ENCODE measurements at places on chromosomes 3 and 15.

- H3K36me3 ChIP-seq = no peaks in the 10 kb centered on the region
- no peak overlapping the region for H3K4me3 ChIP-seq
- H3K27me3 ChIP-seq = no peaks in the 10 kb centered on the region
- DNase-seq = no peak
- peaks cover 48% of the 10 kb centered on the region for H3K4me1 ChIP-seq
These were observed 222.3 kb downstream of the ZMAT3 start for GRCh38 chr3:178849199-178849910.

GRCh38 chr15:51879555-51879954, 50.1 kb downstream of the TMOD3 start:
- no peak overlapping the region for H3K4me3 ChIP-seq
- H3K27me3 ChIP-seq = no peaks in the 10 kb centered on the region
- H3K36me3 ChIP-seq = peaks cover 9% of the 10 kb centered on the region

DNA sequence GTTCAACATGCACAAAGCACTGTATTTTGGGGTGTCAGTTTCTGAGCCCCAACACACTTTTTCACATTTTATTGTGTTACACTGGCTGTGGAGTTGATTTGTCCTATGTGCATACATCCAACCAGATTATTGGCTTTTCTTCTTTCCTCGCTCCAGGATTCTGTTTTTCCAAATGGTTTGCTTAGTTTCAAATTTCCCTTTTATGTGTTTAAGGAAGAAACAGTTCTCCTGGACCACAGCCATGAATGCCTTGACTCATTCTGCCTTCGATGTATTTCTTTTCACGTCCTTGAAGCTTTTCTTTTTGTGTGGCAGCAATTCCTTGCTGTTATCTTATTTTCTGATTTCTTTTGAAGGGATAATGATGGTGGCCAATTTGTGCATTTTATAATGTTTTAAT, 53.8 kb downstream of the CACNA2D3 start:
- no peak overlapping the region for H3K27ac ChIP-seq
- no peak overlapping the region for H3K4me3 ChIP-seq
- no peaks in the 10 kb centered on the region for H3K36me3 ChIP-seq
- H3K27me3 ChIP-seq = no peaks in the 10 kb centered on the region

DNA sequence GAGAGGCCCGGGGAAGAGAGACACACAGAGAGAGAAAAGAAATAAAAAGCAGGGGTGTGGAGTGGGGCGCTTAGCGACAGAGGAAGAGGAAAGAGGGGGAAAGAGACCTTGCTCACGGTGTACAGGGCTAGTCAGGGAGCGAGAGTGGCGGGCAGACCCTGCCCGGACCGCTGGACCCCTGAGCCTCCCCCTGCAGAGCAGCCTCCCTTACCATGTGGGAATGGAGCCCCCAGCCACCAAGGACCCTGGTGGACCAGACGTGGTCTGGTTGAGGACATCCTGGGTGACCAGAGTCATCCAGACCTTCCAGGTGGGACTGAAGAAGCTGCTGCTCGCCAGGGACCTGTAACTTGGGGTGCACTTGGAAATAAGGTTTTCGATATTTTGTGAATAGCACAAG, 129.6 kb downstream of the CHSY1 start:
- H3K27ac ChIP-seq = peak overlapping the region; percentile 63
- H3K4me1 ChIP-seq = peaks cover 57% of the 10 kb centered on the region
- H3K36me3 ChIP-seq = no peaks in the 10 kb centered on the region

Data from osteocyte (in vitro differentiated cells).